ENCODE measurements at places on chromosomes 2 and 18.
A peak's percentile ranks its signal among the peaks of the same experiment; 100 is the strongest.

DNA sequence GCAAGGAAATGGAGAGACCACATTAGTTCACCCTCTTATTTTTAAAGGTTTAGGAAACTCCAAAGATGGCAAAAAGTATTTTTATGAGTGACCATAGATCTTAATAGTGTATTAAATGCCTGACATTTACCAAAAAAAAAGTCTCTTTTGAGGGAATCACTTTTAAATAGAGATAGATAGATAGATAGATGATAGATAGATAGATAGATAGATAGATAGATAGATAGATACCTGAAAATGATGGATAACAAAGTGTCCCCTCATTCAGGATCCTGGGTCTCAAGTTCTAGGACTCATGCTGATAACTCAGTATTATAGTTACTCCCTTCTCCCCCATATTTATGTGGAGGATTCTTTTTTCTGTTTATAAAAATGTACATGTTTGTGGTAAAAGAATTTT is 52.8 kb downstream of the FARP2 start:
- DNase-seq: no peak

DNA sequence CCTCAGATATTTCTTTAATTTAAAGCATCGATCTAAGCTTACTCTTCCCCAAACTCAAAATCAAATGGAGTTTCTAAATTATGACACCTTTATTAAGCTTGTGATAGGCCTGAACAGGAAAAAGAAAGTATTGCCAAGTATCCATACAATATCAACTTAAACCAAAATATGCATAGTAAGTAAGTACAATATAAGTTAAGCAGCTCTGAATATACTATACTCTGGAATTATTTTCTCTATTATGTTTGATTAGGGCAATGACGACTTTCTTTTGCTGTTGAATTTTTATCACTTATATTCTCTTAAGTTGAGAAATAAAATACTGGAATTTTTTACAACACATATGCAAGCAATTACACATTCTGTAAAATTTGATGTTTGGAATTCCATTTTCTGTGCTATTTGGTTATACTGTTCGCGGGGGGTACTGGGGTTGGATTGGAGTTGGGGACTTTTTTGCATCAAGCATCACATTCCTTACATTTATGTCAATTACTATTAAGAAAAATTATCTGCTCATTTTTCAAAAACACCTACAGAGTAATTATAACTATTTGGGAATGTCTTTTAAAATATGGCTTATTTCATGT is 2.2 kb downstream of the COL5A2 start:
- DNase-seq: no peak

GRCh38 chr2:241344925-241345651 is 11.0 kb upstream of the FARP2 start:
- DNase-seq: no peak

- no peak for DNase-seq
These were observed 254.7 kb downstream of the MREG start for GRCh38 chr2:215758691-215759090.

- DNase-seq: peak; percentile 26
These were observed 62.5 kb downstream of the RELCH start for GRCh38 chr18:62249478-62250097.

GRCh38 chr2:78009289-78009688 is 487.1 kb upstream of the LRRTM4 start:
- no peak for DNase-seq

DNA sequence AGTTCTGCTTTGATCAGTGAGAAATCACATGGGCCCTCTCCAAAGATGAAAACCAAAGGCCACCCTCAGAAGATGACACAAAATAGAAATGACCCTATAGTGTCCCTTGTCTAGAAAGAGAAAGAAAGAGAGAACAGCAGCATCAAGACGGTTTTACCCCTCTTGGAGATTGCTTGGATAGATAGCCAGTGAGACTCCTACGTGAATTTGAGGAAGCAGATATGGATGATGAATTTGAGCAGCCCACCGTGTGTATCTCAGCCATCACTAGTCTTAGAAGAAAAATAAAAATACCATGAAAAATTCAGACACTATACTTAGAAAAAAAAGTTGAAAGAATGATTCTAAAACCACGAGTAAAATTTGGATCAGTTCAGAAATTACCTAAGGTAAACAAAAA is 329.1 kb upstream of the CNTNAP5 start:
- DNase-seq: no peak

- DNase-seq: no peak
These were observed 32.2 kb downstream of the RTP5 start for GRCh38 chr2:241901500-241902351.

DNA sequence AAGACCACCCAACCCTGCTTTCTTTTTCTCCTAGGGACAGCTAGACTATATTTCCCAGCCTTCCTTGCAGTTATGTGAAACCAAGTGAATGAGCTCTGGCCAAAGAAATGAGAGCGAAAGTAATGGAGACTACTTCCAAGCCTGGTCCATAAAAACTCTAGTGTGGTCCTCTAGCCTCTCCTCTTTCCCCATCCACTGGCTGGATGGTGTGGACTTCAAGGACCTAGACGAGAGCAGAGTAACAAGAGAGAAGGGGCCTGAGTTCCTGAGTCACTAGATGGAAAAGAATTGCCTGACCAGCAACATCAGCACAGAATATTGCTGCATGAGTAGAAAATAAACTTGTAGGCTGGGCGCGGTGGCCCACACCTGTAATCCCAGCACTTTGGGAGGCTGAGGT is 2.9 kb upstream of the TMSB10 start:
- DNase-seq: no peak

DNA sequence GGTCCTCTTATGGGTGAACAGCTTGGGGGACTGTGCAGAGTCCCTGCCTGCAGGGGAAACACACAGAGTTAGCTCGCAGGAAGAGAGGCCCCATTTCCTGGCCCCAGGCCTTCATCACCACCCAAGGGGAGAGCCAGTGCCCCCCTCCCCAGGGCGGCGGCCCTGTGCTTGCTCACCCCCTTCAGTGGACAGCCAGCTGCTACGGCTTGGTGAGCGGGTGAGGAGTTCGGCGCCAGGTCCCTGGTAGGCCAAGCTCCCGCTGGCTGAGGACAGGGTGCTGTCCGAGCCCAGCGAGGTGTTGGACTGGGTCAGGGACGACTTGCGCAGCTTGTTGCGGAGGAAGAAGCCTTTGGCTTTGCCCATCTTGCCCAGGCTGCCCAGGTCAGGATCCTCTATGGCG is 17.2 kb upstream of the SFXN5 start:
- DNase-seq: no peak

GRCh38 chr2:66695226-66695735 is 260.4 kb downstream of the MEIS1 start:
- no peak for DNase-seq

- no peak for DNase-seq
These were observed 324.8 kb upstream of the GULP1 start for GRCh38 chr2:187966924-187967323.

GRCh38 chr2:223760838-223761502 is 76.4 kb downstream of the AP1S3 start:
- no peak for DNase-seq

- DNase-seq: no peak
These were observed 2.6 kb downstream of the UGT1A10 start for GRCh38 chr2:233638836-233639235.

- no peak for DNase-seq
These were observed 81.7 kb upstream of the SEC11C start for GRCh38 chr18:59057969-59058368.

DNA sequence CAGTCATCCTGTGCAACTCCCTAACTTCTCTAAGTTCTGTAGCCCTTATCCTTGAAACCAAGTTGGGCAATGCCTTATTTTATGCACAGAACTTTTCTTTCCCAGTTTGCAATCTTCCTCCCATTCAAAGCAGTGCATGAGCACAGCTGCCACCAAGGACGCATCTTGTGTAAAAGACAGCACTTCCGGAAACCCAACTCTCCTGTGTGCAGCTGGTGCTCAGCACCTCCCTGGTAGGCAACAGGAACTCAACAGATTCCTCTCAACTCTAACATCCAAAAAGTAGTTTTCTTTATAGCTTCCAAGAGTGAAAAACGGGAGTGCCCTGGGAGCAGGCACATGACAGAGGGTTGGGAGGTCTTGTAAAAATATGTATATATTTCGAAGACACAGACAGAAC is 2.2 kb downstream of the TMEM18 start:
- DNase-seq: no peak

- no peak for DNase-seq
These were observed 173.1 kb downstream of the ASB1 start for GRCh38 chr2:238599549-238600505.

DNA sequence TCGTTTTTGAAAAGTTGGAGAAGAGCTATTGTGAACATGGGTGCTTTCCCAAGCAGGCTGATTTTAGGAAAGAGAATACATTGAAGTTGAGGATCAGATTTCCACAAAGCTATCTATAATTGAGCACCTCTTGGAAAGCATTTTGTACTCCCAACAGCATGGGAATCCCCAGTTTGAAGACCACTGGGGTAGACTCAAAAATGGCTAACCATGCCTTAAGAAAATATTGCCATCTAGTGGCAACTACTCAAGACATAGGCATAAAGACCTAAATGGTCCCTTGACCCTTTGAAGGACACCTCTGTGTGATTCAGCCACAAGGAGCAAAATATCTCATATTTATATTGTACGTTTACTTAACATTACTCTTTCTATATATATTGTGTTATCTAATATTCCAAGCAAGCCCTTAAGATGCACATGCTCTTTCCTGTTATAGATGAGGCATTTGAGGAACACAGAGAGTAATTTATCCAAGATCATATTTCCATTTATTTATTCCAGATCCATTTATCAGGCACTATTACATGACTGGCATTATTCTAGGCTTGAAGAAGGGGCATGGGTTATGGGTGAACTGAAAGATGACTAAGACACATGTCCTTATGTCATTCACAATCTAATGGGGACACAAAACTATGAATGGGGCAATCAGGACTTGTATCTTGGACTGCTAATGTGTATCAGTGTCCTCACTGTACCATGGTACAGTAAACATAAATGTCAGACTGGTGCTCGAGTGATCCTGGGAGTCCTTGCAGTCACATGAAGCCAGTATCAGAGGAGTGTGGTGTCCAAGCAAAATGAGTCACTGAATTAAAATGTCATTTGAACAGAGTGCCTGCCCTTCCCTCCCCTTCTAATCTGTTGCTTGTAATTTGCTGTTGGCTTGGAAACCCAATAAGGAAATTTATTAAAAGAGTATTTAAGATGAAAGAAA is 121.0 kb upstream of the XPO1 start:
- DNase-seq: no peak

GRCh38 chr2:29597035-29597434 is 324.4 kb downstream of the ALK start:
- no peak for DNase-seq

DNA sequence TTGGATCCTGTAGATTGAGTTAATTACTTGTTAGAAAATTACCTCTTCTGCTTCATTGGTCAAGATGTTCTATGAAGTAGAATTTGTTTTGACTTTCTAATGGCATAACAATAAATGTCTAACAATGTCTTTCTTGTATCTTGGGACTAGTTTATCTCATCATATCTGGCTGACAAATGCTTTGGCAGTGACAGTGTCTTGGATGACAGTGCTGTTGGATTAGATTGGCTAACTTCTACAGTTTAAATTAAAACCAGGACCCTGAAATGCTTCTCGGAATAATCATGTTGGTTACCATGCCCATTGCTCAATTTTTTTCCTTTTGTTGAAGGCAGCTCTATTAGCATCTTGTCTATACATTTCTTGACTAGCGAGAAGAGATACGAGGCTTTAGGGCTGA is 176.9 kb downstream of the PARD3B start:
- no peak for DNase-seq

- DNase-seq: no peak
These were observed 118.6 kb downstream of the PTGR3 start for GRCh38 chr18:75090336-75090735.

DNA sequence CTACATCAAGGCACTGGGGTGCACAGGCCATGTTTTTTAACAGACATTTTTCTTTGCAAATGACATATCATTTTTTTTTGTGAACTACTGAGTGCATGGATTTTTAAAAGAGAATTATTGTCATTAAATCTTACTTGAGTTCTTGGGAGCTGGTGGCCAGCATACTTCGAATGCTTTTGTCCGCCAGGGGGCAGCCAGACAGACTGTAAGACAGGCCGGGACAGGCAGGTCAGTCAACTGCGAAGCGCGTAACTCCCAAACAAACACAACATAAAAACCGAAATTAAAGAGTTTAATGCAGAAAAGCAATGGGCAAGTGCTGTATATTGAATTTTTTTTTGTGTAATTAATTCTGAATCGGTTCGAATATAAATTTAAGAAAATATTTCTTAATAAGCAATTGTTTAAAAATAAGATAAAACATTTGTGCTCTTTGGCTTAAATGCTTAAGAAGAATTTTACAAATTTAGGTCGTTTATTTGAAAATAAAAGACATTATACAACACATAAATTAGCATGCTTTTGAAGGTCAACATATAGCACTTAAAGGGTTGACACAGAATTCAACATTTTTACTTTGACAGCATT is 142.2 kb upstream of the PXDN start:
- DNase-seq: no peak

DNA sequence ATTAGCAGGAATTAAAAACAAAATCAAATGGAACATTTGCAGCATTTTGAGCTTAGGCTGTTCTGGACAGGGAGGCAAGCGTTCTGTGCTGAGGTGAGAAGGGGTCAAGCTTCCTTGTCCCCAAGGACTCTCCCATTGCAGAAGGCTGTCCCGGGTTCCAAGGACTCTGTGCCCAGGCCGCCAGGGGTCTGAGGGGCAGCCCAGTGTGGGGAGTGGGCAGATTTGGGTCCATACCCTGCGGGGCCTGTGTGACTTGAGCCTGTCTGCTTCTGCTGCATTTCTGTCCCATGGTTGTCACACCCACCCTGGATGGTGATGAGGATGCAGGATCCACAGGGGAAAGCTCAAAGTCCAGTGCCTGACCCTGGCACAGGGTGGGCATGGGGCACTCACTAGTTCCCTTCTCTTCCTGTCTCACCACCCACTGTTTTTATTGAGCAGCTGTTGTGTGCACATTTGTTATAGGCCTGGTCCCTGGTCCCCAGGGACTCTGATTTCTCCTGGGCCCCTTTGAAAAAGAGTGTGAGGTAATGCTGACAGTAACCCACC is 211.4 kb upstream of the HS6ST1 start:
- no peak for DNase-seq

GRCh38 chr2:15745907-15746702 is 154.4 kb downstream of the DDX1 start:
- no peak for DNase-seq

DNA sequence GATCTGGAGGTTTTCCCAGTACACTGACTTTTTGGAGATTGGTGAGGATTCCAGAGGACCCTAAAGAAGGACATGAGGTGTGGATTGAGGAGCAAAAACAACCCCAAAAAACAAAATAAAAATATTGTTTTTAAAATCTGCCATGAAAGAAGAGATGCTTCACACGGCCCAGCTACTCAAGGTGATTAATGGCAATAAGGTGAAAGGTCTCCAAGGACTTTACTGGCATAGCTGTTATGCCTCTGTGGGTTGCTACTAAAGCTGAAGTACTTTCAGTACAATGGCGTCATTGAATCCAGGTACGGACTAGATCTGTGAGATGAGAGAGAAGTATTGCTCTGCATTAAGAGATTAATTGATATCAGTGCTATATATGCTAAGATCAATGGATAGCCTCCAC is 606.4 kb downstream of the TDRD15 start:
- DNase-seq: no peak

- no peak for DNase-seq
These were observed 116.6 kb upstream of the NOSTRIN start for GRCh38 chr2:168685600-168686451.
